ENCODE measurements at places on chromosomes 1 and 21. TPM values are rescaled to one million over a fixed set of nuclear protein-coding genes. Genes with fewer than 3 reads are reported as not detected.

GRCh38 chr1:86552376-86552775 lies 5.5 kb downstream of the CLCA4 start:
- DNase-seq, result no peak

DNA sequence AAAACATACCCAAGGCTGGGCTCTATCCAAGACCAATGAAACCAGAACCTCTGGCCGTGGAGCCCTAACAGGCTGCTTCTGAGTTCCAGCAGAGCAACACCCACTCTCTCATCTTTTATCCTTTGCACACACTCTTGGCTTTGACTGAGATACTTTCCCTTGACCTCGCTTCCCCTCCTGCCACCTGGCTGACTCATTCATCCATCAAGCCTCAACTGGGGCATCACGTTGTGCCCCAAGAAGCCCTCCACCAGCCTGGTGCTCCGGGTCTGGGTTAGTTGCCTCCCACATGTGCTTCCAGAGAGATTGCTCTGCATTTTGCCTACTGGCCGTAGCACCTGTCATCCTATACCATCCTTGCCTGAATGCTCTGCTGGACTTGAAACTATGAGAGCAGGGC lies 34.5 kb upstream of the SERBP1 start:
- DNase-seq, result no peak

DNA sequence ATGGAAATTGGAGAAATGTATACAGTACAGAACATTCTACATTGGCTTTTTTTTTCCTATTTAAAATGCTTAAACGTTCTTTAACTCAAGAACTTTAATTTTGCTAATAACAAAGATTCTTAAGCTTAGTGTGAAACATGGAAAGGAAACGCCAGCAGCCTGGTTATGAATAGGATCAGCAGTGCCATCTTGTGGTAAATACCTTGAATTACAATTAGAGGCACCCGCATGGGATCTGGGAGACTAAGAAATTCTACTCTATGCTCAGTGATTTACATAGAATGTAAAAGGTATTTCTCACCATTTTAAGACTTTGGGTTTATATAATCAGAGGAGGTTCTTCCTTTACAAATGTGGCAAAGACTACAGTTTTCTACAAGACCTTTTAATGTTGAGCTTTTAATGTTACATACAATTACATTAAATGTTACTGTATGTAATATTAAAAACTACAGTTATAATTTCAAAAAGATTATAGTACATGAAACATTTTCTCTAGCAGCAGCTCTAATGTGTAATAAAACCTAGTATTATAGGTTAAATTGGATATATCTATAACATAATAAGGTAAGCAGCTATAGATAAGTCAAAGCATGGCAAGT lies 32.1 kb upstream of the APOBEC4 start:
- DNase-seq, result no peak

DNA sequence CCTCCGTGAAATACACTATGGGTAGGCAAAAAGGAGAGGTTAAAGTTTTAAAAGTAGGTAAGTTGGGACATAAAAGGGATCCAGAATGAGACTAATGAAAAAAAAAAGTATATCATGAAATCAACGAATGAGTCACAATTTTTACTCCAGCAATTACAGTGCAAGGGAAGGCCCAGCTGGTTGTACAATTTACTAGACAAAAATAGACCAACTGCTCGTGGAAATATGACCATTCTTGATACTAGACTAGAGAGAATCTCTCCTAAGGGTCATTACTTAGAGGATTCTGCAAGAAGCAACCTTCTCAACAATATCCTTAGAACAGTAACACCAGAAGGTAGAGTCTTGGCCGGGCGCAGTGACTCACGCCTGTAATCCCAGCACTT lies 55.1 kb upstream of the EFHD2 start:
- no peak for DNase-seq

GRCh38 chr1:99529002-99529401 lies 116.9 kb upstream of the PALMD start:
- DNase-seq, result no peak

DNA sequence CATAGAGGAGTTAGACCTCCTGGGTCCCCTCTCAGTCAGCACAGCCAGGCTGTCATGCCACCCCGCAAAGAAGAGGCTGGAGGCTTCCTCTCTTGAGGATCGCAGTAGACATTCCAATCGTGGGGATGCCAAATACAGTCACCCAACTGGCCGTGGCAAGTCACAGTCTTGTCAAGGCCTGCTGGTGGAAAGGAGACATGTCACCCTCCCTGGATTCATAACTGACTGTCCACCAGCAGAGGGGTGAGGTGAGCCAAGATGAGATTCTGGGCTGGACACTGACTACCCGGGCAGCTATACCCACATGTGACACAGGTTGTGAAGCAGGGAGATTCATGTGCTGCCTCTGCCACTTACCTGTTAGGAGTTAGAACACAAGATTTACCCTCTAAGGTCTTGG lies 123.5 kb upstream of the NGF start:
- DNase-seq, result no peak

Gene ATP13A2
- total RNA-seq, result 12.2 TPM

Gene FRRS1
- 87.4 TPM for total RNA-seq

Gene SELP
- total RNA-seq, result 2.7 TPM

Gene RGS4
- total RNA-seq, result 0.84 TPM

Gene CLCNKB
- total RNA-seq, result not detected

Gene RIMKLA
- 0.09 TPM for total RNA-seq
